GM19239 (cell line): ENCODE measurements at places on chromosomes 7 and 10.

DNA sequence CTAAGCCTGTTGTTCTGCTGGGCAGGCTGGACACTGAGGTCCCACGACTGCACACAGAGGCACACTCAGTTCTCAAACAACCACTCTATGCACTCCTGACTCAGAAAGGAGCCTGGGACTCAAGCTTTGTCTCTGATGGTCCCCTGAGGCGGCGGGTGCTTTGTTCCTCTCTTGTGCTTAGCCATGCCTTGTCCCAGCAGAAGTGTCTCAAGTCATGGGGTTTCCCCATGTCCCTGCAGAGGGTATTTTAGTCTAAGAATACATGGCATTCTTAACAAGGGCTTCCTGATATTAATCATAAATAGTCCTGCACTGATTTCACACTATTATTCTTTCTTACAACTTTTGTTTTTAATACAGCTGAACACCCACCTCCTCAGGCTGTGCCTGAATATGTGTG, 72.5 kb downstream of the CXCL12 start:
- DNase-seq = no peak

DNA sequence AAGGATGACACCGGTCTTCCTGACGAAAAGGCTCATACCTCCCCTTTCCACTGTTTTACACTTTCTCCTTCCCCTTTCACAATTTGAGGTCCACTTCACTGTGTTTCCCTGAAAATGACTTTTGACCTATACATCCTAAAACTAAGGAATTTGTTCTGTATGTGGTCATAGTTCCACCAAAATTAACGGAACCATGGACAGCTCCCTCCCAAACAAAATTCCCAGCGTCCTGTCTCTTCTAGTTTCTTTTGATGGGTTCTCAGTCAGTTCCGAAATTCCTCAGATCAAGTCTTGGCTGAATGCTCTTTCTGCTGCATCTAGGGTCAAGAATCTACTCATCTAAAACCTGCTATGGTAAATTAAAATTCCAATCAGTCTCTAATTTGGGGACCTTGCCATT, 1191.9 kb downstream of the CNTNAP2 start:
- no peak for DNase-seq

GRCh38 chr10:19204246-19204917, 155.8 kb downstream of the MALRD1 start:
- DNase-seq = no peak

GRCh38 chr10:88800152-88801125, 2.1 kb upstream of the LIPM start:
- DNase-seq = no peak

GRCh38 chr7:98211221-98211675, at the start of gene BHLHA15:
Gene BHLHA15 (plus strand): TSS chr7:98211439. CDS start chr7:98212310, 871 bp downstream.
- DNase-seq = peak; percentile 79

DNA sequence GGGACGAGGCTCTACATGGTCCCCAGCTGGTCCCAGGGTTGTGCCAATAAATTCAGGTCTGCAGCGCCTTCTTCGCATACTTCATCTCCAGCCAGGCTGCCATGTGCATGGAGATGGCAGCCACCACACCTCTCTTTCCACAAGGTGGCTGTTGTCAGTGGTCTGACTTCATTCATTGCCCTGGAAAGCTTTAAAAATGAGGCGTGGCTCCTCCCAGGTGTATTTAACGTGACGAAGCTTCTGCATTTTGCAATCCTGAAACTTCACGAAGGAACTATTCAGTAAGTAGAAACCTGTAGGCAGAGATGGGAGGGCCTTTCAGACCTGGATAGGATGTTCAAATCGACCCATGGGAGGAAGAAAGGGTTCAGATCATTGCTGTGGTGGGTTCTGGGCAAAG, 53.7 kb downstream of the PFKFB3 start:
- no peak for DNase-seq

- DNase-seq = no peak
Measured at GRCh38 chr10:24114556-24114955, 94.4 kb upstream of the KIAA1217 start.

DNA sequence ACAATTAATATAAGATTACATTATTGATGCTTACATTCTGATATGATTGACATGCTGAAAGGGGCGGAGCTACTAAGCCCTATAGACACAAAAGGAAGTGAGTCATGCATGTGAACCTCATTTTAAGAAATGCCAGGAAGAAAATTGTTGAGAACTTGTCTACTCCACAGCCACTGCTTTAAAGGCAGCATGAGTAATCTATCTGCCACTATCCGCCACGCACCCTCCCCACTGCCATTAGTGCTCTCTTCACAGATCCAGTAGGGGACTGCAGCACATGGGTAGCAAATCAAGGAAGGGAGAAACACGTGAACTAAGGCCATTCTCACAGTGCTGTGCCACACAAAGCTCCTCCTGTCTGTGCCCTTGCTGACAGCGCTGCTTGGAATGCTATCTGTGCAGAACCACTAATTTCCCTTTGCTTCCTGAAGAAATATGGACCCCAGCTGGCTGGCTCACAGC, 524.8 kb downstream of the GRM8 start:
- DNase-seq = no peak

GRCh38 chr10:132742837-132743194, 43.1 kb downstream of the NKX6-2 start:
- no peak for DNase-seq

DNA sequence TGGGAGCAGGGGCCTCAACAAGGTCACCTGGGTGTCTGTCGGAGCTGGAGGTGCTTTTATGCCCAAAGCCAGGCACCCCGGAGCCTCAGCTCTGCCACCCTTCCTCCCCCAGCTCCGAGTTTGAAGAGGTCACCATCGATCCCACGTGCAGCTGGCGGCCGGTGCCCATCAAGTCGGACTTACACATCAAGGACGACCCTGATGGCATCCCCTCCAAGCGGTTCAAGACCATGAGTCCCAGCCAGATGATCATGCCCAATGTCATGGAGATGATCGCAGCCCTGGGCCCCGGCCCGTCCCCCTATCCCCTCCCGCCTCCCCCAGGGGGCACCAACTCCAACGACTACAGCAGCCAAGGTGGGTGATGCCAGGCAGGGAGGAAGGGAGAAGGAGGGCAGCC, 41.3 kb upstream of the PPIF start:
- no peak for DNase-seq

DNA sequence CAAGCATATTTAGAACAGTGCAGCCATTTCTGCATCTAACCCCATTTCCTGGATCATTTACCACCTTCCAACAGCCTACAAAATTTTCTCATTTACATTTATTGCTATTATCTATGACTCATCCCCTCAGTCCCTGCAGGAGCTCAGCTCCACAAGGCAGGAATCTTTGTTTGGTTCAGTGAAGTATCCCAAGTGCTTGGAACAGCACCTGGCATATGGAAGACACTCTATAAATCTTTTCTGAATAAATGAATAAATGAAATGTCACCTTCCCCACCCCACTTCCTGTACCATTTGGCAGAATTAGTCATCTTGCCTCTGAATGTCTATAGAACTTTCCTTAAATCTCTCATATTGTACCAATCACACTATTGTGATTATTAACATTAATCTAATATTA, 110.7 kb downstream of the HIP1 start:
- no peak for DNase-seq

DNA sequence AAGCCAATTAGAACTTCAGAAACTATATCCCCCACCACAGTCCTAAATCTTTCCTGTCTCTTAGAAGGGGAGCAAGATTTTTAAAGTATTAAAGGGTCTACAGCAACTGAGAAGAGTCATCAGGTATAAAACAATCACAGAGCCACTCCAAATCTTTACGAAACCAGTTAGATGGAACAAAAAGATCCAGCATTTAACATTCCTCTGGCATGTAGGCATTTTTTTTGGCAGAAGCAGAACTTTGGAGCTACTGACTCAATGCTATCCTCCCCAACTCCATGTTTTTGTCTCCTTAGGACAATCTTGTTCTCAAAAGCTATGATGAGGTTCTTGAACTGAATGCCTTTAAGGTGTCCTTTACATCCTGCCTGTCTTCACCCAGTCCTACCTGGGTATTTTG, 333.3 kb downstream of the PRPF18 start:
- no peak for DNase-seq

DNA sequence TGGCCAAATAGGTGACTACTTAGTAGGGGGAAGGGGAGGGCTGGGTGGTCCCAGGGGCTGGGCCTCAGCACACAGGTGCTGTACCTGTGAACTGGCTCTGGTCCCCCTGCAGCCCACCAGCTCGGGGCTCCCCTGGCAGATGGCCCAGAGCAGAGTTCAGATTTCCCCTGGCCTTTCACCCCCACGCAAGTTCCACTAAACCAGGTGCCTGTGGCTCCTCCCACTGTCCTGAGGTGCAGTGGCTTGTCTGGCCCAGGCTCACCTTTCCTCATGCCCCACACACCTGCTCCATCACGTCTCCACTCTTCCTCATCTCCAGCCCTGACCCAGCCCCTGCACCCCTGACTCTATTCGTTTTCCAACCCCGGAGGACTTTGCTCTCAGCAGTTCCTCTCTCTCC, 47.3 kb upstream of the OPALIN start:
- DNase-seq = no peak

DNA sequence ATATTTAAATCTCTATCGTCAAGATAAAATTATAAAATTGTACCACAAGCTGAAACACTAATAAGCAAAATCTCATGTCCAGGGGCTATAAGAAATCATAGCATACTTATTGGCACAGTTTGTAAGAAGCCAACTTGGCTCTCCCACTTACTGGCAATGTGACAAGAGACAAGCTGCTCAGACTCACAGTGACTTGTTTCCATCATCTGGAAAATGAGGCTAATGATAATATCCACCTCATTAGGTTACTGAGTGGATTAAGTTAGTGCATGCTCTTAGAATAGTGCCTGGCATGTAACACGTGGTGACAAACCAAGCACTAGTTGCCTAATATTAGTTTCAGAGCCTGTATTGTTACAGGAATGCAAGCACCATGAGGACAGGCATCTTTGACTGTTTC, 234.4 kb downstream of the GLI3 start:
- DNase-seq = no peak

DNA sequence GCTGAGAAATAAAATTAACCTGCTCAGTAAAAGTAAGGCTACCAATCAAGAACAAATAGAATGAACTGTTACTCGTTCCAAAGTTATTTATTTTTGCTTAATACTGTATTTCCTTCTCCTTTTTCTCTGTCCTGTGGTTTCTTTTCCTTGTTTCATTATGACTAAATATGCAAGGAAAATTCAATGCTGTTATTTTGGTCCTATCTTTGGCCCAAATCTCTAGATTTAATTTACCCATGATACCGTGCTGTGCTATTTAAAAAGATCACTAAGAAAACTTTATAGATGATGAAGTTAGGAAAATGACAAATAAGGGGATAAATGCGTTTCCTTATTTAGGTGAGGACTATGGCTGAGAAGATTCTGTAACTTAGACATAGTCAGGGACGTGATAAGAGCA, 45.3 kb upstream of the FAM133B start:
- no peak for DNase-seq

- DNase-seq = no peak
Measured at GRCh38 chr7:77458786-77459185, 42.6 kb upstream of the GSAP start.

DNA sequence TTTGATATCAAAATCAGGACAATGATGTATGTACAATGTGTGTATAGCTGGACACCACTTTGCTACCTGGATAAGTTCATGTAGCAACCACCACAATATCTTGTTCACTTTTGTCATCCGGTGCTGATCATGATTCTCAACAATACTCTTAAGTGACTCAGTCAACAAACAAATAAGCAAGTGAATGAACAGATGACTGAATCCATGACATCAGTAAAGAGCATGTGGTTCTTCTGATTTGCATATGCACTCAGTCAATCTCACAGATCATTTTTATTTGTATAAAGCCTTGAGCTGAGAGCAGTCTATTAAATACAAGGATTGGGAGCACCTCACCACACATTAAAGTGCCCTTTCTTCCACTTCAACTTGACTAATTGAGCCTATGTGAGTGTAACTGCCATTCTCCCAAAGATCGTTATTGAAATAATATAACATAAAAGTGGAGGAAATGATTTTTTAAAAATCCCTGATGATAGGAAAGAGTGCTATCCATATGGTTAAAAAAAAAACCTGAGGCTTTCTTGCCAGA, 69.5 kb downstream of the NPSR1 start:
- DNase-seq = no peak

- no peak for DNase-seq
Measured at GRCh38 chr7:106717955-106718871, 57.3 kb upstream of the CCDC71L start.

DNA sequence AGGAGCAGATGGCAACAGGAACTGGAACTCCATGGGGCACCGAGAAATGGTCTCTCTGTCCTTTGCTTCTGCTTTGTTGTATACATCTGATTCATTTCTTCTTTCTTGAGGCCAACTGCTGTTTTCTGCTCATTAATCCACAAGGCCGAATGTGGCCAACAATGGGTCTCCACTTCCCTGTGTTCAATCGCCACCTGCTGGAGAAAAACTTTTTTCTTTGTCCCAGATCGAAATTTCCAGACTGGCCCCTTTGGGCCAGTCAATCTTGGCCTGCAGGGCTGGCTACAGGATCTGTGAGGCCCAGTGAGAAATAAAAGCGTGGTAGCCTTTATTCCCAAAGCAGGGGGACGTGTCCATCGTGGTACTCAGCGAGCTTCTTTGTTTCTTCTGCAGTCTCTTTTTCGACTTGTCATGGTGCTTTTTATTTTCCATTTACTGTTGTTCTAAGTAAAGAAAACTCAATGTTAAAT, 58.8 kb downstream of the PARP12 start:
- peak; percentile 73 for DNase-seq

GRCh38 chr7:7895754-7896153, 72.8 kb upstream of the GLCCI1 start:
- no peak for DNase-seq

DNA sequence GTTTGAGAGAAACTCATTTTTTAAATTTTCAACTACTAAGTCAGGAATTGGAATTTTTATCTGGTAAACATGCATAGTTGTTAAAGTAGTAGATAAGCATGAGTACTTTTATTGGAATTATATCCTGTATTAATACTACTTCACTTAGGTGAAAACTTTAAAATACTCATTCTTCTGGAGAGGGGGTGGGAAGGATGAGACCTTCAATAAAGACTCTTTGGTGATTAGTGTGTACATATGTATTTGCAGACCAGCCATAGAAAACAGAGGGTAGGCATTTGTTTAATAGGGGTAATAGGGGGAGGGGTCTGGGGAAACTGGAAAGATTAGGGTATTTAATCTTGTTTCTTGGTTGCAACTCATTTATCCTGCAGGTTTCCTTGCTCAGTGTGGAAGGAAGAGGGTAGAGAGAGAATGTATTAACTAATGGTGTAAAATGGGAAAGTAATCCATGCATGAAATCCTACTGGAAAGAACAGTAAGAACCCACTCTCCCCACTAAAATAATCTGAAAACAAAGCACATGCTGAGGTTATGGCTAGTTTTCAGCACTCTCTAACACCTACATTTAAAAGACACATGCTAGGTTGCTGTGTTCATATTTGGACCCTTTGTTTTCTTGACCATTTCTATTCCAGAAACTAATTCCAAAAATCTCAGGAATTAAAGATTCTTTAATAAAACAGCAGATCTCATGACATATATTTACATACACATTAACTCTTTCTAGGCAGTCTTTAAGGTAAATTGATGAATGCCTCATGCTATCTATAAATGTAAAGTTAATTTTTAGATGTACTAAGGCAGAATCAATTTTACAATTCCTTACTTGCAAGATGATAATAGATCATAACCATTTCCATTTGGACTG, 6.2 kb upstream of the IGF2BP3 start:
- DNase-seq = no peak
